ENCODE measurements at places on chromosomes 2 and 18.
A peak's percentile ranks its signal among the peaks of the same experiment; 100 is the strongest.

GRCh38 chr2:209460151-209460761 is 36.4 kb downstream of the MAP2 start:
- no peak for DNase-seq

GRCh38 chr2:149858901-149859634 is 271.5 kb upstream of the MMADHC start:
- no peak for DNase-seq

DNA sequence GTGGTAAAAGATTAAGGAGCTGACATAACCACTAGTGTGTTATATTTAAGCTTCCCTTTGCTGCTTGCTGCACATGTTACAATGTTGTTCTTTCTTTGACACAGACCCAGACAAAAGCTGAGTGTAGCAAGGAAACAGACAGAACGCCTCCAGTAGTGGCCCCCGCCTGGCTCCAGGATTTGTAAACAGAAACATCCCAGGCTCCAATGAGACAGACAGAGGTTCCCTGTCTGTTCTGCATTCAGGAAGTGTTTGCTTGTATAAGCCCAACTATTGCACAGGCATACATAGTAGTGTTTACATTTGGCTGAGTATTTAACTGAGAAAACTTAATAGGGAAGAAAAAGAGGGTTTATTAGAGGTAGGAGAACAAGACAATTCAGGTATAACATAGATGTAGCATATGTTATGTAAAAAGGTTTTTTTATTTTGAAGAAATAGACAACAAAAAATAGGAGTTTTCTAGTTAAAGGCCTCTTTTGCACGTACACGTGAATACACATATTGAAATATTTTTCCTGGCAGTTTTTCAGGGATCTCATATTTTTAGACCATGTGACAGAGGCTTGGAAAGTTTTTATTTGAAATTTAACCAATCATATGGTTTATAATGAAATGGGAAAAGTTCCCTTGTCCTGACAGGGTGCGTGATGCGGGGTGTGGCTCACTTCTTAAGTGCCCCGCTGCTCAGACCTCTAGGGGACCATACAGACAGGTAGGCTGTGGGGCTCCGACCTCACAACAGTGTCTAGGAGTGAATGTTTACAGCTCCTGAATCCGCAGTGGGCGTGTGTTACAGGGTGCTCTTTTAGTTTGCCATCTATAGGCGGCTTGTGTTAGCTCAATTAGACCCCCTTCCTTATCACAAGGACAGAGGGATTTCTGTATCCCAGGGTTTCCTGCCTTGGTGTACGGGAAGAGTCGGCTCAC is 118.4 kb downstream of the BMPR2 start:
- no peak for DNase-seq

GRCh38 chr2:222380456-222380855 is 43.9 kb upstream of the SGPP2 start:
- no peak for DNase-seq

DNA sequence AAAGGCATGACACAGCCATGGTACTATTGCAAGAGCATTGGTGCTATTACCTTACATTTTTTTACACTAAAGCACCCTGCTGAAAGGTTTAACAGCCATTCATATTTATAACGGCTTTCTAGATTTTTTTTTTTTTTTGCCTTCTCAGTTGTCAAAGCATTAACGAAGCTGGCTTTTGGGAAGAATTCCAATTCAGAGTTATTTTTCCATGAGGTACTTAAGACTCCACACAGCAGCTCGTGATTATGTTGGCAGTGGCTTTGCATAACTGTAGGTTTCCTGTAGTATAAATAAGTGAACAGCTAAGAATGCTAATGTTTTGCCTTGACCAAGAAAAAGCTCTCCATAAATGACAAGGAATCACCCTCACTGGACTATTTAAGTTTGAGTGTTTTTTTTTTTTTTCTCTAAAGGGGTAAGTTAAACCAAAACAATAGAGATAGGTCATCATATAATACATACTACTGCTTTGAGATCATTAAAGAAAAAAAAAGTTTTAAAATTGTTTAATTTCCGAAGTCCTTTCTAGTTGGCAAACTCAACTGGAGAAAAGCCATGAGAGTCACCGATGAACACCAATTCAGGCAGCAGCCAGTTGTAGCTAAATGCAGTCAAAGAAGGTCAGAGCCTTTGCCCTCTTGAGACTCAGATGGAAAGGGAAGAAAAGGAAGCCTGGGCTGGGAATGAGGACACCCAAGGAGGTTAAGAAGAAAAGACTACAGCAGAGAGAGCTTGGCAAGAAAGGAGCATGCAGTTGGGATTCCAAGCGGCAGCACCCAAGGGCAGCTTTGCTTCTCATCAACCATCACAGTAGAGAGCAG is 187.4 kb upstream of the NCKAP5 start:
- no peak for DNase-seq

- DNase-seq = no peak
Measured at GRCh38 chr2:47616506-47616905, 166.4 kb upstream of the MSH6 start.

- peak; percentile 33 for DNase-seq
Measured at GRCh38 chr2:191691016-191691735, 13.2 kb downstream of the NABP1 start.

DNA sequence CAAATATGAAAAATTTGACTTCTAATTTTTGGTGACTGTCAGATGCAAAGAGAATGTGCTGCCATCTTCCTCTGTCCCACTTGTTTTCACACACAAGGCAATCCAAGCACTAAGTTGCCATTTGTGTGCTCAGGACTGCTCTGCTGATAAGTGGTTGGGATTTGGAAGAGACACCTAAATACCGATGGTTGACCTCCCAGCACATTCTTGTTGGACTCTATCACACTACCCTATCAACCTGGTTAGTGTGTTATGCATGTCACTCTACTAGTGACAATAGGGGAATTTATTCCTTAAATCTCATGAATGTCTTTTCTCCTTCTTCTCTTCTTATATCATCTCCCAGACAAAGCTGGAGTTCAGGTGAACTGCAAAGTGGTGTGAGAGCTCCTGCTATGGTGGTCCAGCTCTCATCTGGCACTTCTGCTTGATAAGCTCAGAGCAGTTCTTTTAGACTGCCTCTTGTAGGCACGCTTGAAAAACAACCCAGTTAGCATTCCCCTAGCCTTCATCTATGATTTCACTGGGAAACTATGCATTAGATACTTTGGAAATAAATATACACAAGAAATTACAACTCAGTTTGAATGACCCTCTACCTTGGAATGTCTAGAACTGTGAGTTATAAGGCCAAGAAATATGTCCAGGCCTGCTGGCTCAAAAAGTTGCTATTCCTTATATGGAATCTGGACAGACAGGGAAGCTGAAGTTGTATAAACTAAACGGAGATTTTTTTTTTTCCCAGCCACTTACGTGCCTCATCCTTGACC is 404.8 kb downstream of the MEIS1 start:
- DNase-seq = no peak

DNA sequence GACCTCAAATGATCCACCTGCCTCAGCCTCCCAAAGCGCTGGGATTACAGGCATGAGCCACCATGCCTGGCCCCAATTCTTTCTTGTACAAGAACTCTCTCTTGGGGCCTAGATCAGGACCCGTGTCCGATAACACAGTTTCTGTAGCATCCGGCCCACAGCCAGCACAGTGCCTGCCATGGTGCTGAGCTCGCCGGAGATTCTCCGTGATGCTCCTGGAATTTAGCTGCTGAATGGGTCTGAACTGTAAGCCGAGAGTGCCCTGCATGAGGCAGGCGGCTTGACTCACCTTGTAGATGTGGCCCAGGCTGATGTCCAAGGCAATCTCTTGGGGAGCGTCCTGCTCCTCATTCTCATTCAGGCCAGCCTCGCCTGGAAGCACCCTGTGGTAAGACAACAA is 53.3 kb upstream of the SEMA4C start:
- DNase-seq = no peak

DNA sequence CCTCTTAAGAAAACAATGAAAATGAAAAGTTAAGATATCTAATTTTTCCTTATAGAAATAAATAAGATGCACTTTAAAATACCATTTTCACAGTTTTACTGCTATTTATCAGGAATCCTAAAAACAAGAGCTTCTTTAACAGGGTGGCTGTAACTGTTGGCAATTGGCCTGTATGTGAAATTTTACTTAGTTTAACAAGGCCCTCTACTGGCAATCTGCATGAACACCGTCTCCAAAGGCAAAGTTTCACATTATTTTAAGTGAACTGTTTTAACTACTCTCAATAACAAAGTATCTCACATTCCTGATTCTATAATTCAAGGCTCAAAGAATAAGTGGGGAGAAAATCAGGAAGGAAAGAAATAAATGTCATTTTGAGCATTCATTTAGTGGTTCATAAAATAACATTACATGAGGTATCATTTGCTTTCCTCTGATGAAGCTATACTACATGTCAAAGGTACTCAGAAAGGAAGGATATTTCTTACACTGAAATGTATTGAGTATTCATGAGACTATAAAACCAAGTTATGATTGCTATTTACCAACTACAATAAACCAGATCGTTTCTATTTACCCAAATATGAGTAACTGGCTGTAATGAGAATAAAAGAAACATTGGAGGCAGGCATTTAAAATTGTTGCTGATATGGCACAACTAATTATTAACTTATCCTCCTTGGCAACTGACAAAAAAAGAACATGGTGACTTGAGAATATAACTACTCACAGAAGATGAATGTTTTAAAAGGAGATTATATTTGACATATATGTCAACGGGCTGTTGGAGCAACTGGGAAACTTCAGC is 7.0 kb downstream of the NCKAP5 start:
- DNase-seq = no peak

- DNase-seq = no peak
Measured at GRCh38 chr2:179106676-179107428, 56.9 kb upstream of the CCDC141 start.

DNA sequence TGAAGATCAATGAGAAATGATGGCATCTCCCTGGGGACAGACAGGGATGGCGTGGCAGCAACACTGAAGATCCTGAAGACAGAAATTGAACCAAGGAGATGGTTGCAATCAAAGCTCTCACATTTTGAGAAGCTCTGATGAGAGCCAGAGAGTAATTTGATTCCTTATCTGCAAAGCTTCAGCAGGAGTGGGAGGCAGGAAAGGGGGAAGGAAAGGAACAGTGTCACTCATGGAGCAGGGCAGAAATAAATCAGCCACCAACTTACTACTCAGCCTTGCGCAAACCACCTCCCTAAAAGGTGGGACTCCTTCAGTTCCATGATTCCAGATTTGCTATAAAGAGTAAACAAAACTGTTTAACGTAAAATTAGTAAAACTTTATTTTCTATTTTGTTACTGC is 119.2 kb downstream of the CACNB4 start:
- no peak for DNase-seq

DNA sequence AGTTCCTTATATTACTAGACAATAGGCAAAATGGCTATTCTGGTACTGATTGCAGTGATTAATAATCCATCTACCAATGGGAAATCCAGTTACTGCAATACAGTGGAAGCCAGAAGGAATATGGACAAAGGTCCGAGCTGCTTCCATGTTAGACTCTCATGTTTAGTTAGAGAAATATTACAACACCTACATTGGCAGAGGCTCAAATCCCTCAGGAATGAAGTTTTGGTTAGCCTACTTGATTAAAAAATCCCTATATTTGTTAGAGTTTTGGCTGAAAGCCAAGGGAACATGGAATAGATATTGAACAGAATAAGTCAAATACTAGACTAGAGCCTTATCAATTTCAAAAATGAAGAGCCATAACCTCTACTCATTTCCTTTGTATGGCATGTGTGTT is 48.5 kb downstream of the ARL6IP6 start:
- no peak for DNase-seq

- no peak for DNase-seq
Measured at GRCh38 chr2:41872646-41873045, 175.2 kb upstream of the PKDCC start.

DNA sequence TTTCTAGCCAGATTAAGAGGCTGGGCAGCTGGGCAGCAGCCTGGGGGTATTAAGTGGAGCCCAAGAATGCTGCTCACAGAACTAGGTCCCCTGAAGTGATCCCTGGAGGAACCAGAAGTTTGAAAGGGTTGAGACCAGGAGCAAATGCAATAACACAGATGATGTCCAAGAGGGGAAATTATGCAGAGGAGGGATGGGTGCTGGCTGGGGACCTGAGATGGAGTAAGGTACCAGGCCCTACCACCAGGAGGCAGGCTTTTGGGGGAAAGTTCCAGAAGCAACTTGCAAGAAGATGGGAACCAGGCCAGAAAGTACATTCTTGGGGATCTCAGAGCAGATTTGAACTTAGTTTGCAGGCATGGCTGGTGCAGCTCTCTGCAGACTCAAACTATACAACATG is 175.1 kb downstream of the NCK2 start:
- peak; percentile 27 for DNase-seq

GRCh38 chr2:195026261-195026660 is 630.8 kb upstream of the SLC39A10 start:
- DNase-seq = no peak

GRCh38 chr2:190129421-190130199 is 67.1 kb upstream of the MSTN start:
- no peak for DNase-seq

- no peak for DNase-seq
Measured at GRCh38 chr2:119377294-119377992, 10.7 kb downstream of the DBI start.

GRCh38 chr2:185374878-185375277 is 363.7 kb upstream of the FSIP2 start:
- no peak for DNase-seq

DNA sequence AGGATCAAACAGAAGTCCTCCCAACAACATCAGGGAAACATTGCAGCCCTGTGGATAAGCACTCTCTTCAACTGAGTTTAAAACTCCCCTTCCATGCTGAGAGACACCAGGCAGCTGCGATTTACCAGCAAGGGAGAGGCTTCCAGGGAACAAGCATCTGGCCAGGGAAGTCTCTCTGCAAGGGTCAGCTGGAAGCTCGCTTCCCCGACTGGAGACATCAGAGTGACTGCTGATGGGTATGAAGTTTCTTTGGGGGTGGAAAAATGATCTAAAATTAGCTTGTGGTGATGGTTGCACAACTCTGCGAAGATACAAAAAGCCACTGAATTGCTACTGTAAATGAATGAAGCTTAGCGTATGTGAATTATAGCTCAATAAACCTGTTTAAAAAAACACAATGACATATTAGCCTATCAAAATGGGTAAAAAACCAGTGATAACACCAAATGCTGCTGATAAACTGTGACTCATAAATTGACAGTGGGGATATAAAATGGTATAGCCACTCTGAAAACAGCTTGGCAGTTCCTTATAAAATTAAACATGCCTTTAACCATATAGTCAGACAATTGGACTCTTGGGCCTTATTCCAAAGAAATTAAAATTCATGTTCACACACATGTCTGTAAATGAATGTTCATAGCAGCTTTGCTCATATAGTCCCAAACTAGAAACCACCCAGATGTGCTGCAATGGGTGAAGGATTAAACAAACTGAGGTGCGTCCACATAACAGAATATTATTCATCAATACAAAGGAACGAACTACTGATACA is 1082.0 kb downstream of the SOCS6 start:
- DNase-seq = no peak

- DNase-seq = no peak
Measured at GRCh38 chr2:25078170-25079049, 36.5 kb downstream of the EFR3B start.

DNA sequence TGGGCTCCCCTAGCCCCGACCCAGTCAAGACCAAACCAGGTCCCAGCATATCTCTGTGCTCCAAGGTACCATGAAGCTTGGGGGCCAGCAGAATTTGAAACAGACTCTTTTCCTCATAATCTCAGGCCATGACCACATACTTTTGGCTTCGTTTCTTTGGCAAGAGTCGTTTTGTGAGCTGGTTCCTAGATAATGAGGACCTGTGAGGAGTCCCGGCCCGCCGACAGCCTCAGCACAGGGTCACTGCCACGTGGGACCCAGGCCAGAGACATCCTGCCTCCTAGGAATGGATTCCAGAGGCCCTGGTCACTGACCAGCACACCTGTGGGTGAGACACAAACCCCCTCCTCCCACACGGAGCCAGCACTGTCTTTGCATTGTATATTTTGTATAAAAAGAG is 73.5 kb downstream of the VAPA start:
- no peak for DNase-seq

Data from activated gamma-delta T cell treated with anti-CD3 and anti-CD28 coated beads, Interleukin-2, amount 50 U/mL, for 16 hours (primary cell).